Sigmoid colon (tissue), 7 donors: ENCODE measurements at places on chromosomes 4 and X.

- no peak for DNase-seq
Observed at GRCh38 chr4:124633285-124633941, 79.1 kb downstream of the ANKRD50 start.

DNA sequence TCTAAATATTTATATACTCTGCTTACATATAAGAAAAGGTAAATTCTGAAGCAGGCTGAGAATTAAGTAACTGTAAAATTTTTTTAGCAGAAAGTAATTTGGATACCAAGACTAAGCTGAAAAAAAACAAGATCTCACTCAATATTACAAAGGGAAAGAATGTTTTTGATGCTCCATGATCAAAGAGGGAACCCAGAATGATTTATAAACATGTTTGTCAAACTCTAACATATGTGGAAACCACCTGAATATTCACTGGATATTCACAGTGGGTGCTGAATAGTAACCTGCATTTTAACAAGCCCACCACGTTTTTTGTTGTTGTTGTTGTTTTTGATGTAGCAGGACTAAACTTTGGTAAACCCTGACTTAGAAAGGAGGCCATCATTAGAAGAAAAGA lies 324.9 kb upstream of the GATB start:
- DNase-seq: no peak

- DNase-seq: no peak
Observed at GRCh38 chrX:132677233-132677716, 188.4 kb upstream of the MBNL3 start.

DNA sequence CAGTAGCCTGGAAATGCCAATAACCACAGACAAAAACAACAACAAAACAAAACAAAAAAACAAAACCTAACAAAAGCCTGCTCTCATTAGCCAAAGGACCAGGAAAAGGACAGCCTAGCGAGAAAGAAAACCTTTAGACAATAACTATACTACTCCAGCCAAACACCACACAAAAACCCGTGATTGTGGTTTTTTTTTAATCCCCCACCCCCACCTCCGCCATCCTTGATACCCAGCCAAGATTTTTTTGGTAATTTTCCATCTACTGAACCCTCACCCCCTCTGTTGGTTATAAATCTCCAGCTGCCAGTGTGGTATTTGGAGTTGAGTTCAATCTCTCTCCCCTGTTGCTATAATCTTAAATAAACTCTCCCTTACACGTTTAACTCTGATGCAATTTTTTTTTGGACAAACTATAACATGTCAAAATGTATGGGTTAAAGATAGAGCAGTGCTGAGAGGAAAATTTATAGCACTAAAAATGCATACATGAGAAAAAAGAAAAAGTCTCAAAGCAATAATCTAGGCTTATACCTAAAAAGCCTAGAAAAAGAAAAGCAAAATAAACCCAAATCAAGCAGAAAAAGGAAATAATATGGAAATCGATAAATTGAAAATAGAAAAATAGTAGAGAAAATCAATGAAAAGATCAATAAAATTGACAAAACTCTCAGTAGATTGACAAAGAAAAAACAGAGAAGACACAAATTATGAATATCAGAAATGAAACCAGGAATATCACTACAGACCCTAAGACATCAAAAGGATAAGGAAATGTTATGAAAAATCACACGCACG lies 83.7 kb downstream of the NAT8L start:
- no peak for DNase-seq

GRCh38 chr4:186852964-186853391 lies 129.3 kb upstream of the FAT1 start:
- no peak for DNase-seq

GRCh38 chr4:154314248-154314647 lies 177.4 kb downstream of the DCHS2 start:
- no peak for DNase-seq

DNA sequence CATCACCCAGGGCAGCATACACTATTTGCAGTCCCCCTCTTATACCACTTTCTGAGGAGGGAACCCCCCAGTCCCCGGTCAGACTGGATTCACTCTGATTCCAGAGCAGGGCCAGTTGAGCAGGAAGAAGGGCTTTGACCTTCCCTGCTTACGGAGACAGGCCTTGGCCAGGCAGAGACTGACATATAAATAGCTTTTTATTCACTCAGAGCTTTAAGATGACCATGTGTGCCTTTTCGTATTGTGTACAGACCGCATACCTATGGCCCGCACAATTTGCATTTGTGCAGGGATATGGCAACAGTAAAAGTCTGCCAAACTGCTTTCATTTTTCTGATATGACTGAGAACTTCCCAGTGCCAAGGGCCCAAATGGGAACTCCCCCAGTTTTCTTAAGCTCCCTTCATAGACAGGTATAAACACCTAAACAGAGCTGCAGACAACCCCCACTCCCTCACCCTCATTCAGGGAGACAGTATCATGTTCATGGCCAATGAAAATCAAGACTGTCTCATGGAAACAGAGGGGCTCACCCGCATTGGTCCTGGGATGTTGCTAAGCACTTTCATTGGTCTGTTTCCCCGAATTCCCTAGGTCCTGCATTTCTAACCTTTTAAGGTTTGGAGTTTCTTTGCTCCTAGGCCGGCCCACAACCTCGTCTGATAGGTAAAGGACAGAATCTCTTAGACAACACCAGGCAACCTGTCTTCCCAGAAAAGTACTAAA lies 86.0 kb downstream of the RTL5 start:
- no peak for DNase-seq

DNA sequence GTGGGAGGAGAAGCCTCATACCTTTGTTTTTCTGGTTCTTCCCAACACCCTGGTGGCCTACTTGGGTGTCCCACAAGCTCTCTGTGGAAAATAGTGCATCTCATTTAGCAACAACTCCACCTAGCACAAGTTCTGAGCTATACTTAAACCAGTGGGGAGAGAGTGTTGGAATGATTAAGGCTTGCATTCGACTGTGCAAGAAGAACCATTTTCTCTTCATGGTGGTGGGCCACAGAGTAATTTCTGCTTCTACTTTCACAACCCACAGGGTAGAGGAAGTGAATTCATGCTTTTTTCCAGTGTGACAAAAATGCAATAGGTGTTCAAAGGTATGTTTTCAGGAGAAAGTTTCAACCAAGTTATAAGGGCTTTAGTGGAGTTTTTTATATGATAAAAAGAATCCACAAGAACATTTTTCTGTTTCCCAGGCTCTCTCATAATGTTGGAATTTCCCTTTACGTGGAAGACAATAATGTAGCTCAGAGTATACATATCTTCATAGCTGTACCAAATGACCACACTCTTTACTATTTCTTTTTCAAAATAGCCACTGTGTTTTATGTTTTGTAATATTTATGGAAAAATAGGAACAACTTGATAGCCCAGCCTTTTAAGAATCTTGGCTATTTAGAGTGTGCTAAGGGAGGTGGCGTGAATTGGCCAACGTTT lies 80.3 kb upstream of the HHIP start:
- DNase-seq: no peak

DNA sequence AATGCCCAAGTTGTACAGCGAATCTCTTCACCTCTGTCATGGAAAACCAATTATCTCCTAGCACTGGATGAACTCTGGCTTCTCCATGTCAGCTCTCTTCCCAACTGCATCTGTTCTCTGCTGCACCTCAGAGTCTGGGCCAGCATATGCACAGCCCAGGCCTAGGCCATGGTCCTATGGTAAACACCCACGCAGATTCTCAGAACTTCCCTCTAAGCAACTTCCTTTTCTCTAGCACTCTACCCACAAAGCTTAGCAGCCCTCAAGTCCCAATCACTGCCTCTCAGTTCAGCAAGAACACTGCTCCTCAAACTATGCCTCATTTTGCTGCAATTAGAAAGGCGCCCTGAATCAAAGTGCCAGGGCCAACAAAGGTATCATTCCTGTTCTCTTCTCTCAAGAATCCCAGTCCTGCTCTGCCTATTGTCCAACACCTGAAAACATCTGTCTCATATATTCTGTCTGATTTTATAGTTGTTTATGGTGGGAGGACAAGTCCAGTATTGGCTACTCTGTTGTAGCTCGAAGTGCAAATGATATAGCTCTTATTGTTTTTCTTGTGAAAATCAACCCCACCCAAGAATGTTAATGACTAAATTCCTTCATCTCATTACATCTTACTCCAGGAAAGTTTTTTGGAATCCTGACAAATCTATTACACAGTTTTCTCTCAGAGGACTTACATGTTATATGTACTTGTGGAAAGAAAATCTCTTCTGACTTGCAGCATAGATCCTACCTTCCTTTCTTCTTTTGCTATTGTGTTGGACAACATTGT lies 85.4 kb downstream of the DCHS2 start:
- DNase-seq: no peak

DNA sequence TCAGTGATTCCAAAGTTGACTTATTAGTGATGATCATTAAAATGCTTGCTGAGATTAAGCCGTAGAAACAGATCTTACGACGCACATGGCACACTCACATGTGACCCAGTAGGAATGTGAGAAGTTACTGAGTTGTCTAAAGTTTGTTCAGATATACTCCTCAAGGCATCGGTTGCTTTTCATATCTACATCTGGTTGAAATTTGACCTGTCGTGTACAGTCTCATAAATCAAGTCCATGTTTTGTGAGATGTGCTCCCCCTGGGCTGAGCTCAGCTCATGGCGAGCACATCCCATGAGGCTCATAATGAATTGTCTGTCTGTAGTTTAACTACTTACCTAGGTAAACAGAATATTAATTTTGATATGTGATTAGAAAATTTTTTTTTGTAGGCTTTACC lies 67.0 kb downstream of the TNIP2 start:
- no peak for DNase-seq

- DNase-seq: no peak
Observed at GRCh38 chrX:32170481-32170880, 1040.9 kb downstream of the DMD start.

- DNase-seq: no peak
Observed at GRCh38 chrX:32644476-32645245, 566.7 kb downstream of the DMD start.
